Left renal pelvis (tissue), 4 donors: ENCODE measurements at places on chromosomes 1 and 21.

GRCh38 chr1:185787238-185787637, 53.0 kb downstream of the HMCN1 start:
- DNase-seq: no peak

DNA sequence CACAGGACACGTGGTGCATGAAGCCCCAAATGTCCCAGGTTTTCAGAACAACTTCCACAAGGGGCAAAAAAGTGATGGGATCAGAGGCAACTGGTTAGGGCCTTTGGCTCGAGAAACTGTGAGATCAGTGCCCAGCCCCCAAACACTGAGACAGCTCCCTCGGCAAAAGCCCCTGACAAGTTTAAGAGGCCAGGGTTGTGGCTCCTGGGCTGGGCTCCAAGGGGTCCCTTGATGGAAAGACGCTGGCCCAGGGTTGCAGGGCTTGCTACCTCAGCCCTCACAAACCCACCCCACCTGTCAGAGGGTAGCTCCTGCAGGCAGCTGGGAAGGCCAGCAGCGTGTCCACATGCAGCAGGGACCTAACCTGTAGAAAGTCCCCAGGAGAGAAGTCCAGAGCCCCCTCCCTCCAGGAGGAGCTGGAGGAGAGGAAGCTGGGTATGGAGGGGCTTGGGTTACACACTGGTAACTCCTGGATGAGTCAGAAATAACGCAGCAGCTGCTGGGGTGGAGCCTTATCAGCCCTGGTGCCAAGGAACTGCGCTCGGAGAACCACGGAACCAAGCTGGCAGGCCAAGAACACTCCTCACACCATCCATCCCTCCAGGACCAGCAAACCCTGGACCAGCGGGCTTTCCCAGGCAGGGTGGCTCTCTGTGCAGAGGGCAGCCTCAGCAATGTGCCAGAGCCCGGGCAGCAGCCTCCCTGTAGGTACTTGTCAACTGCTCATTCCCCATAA, 37.5 kb downstream of the CTNNBIP1 start:
- DNase-seq: no peak

DNA sequence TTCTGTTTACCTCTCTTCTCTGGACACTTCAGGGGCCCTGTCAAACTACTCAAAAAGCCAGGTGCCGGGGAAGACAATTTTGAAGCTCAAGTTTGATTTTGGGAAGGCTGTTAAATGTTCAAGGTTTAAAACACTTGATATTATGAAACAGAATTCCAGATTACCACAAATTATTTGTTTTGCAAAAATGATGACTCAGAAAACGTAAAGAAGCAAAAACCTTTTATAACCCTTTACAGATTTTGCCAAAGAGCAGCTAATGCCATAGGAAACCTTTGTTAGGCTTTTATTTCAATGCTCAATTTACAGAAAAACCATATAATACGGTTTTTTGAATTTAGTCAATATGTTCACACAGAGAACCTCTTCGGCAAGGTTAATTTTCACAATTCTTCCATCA, 593.4 kb upstream of the ZP4 start:
- no peak for DNase-seq

- DNase-seq: no peak
Observed at GRCh38 chr1:81562934-81563333, 237.8 kb upstream of the ADGRL2 start.

DNA sequence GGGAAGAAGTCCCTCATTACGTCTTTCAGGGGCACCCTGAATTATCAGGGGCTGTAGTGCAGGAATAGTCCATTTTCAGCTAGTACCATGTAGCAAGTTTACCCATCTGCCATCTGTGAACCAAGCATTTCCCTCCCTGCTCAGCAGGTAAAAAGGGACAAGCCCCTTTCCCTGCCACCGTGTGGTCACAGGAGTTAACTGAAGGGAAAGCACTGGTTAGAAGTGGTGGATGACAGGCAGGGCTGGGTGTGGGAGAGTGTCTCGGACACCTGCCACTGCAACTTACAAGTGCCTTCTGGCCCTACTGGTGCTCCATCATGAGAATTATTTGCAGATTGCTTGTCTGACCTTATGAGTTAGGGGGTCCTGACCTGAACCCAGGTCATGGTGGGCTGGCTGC, 32.0 kb upstream of the IGSF5 start:
- no peak for DNase-seq

GRCh38 chr1:59007820-59008598, 224.2 kb upstream of the JUN start:
- no peak for DNase-seq

DNA sequence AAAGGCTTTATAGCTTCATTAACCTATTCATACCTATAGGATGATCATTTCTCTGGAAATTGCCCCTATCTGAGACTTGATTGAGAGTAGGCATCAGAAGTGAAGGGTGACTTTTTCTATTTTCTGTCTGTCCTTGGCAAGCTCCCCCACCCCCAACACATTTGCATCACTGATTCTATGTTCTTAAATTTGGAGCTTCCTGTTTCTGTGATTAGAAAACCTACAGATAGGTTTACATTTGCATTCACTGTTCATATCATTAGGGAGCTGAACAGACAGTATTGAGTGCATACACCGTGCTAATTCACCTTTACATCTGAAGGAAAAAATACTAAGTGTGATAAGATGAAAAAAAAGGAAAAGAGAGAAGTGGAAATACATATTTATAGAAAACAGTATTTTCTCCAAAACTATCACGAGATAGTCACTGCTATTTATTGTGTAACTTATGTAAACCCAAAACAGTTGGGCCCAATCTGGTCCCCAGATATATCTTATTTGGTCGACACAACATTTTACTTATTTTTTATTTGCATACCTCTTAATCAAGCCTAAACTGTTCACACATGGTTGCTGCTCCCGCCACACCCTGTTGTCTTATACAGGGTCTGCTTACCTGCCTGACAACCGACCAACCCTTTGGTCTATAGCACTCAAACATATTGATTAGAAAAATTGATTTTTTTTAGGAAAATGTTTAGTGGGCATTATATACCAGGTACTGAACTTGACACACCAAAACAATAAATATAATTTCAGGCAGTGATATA, 218.8 kb downstream of the NTNG1 start:
- DNase-seq: no peak

DNA sequence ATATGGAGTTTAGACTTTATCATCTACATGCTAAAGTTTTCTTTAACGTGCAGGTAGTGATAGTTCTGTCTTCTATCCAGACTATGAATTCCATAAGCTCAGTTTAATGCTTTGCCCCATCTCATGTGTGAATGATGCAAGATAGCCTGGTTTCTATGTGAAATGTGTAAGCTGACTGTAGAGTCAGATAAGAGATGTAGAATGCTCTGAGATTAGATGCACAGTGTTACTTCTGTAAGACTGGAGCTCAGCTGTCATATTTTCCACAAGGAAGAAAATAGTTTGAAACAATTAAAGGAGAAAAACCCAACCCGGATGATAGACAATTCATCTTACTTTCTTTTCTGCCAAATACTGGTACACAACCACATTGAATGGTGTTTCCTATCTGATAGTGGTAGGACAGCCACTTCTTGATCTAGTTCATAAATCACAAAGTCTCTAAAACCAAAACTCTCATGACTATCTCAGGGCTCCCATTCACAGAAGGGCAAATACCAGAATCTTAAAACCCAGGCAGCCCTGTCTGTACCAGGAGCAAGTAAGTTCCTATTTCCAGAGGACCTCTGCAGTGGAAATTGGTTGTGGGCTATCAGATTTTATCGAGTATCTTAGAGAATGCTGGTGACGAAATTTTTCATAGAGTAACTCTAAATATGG, 50.6 kb downstream of the TBX15 start:
- no peak for DNase-seq

DNA sequence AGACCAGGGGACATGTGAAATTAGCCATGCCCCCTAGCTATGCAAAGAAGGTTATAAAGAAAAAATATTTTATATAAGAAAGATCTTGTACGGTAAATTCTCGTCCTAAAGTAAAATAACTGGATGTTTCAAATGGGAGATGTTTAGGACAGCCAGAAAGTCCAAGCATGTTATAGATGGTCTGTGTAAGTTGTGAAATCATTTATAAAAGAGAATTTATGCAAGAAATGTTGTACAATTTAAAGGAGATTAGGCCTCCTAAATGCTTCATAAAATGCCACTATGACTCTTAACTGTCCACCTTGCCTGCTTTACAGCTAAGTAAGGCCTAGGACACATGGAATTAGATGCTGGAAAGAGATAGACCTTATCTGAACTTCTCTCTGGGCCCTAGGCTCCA, 118.1 kb upstream of the POGK start:
- no peak for DNase-seq
